ENCODE measurements at places on chromosomes 7 and 10. TPM values are rescaled to one million over a fixed set of nuclear protein-coding genes. Genes with fewer than 3 reads are reported as not detected.

Gene SLC39A12
- total RNA-seq: not detected

Gene MYOZ1
- 18.4 TPM for total RNA-seq

Gene MALRD1
- total RNA-seq: 0.27 TPM

Gene UCN3
- total RNA-seq: not detected

Gene TMEM130
- 19.3 TPM for total RNA-seq

Gene ZNF503
- total RNA-seq: 26.0 TPM

Gene EXOC6
- 7.0 TPM for total RNA-seq

Gene HOXA7
- not detected for total RNA-seq

Gene UPK3B
- total RNA-seq: 0.62 TPM

Gene PON3
- total RNA-seq: not detected

Gene SEMA3E
- total RNA-seq: 5.1 TPM

GRCh38 chr10:75040576-75040975 is 70.9 kb upstream of the SAMD8 start:
- no peak for DNase-seq

DNA sequence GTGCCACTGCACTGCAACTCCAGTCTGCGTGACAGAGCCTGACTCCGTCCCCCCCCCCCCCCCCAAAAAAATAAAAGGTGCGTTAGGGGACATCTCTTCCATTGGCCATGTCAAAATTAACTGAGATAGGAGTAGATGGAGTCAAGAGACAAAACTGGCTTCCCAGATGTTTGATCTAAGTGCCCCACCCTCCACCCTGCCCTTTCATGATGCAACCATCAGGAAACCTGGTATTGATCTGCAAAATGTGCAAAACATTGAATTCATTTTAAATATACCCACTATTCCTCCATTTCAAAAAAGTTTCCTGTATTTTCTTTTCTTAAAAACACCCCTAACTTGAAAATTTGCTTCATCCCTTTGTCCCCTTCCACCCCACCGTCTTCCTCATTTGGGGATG is 17.5 kb downstream of the ARID5B start:
- DNase-seq: no peak

DNA sequence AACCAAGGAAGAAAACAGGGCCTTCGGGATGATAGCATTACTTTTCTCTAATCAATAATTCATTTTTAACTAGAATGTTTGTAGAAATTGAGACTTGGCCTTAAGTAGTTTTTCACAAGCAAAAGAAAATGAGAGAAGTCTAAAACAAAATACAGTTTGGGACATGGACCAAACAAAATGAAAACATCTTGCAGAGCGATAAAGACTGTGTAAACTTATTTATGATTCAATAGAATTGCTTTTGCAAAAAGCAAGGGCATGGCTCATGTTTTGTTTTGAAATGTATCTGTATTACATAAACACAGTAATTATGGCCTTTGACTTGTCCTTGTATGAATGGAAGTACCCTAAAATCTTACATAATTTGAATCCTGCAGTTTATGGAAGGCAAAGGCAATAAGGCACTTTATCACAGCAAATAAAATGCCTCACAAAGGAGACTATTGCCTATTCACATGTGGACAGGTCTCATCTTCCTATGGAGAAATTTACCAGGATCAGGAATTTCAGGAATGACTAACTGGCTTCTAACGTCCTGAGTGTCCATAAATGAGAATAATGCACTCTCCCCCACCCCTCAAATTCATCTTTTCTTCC is 295.2 kb downstream of the PTEN start:
- no peak for DNase-seq

DNA sequence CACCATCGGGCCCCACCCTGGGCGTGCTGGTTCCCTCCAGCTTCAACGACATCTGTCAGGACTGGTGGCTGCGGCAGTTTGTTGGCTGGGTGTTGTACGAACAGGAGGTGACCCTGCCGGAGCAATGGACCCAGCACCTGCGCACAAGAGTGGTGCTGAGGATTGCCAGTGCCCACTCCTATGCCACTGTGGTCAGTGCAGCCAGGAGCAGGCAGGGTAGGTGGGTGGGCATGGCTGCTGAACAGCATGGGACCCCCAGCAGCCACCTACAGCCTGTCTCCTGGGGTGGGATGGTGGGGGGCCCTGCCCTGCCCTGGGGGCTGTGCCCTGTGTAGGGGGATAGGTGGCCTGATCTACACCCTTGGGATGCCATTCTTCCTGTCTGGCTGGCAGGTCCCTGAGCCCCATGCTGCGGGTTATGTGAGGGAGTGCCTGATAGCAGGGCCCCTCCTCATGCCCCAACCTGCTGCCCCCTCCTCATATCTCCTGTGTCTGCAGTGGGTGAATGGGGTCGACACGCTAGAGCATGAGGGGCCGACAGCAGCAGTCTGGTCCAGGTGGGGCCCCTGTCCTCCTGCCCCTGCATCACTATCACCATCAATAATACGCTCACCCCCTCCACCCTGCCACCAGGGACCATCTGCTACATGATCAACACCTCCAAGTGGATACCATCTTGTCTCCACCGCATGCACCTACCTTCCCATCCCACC is 56.9 kb downstream of the ZNF727 start:
- DNase-seq: peak; percentile 65

DNA sequence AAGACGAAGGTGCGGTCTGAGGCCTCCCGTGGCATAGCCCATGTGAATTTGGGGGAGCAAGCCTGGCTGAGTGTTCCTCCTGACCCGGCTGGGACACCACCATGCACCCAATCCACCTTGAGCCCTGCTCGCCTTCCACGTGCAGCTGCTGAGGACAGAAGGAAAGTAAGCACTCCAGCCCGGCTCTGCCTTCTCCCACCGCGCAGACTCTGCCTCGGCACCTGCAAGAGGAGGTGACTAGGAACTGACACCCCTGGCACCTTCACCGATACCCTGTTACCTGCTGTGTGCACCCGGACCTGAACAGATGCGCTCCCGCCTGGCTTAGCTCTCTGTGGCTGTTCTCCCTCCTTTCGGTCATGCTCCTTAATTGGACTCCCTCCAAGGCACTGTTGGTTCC is 57.0 kb upstream of the OPN4 start:
- DNase-seq: no peak

- no peak for DNase-seq
Observed at GRCh38 chr10:120493411-120494312, 36.6 kb downstream of the PLPP4 start.

DNA sequence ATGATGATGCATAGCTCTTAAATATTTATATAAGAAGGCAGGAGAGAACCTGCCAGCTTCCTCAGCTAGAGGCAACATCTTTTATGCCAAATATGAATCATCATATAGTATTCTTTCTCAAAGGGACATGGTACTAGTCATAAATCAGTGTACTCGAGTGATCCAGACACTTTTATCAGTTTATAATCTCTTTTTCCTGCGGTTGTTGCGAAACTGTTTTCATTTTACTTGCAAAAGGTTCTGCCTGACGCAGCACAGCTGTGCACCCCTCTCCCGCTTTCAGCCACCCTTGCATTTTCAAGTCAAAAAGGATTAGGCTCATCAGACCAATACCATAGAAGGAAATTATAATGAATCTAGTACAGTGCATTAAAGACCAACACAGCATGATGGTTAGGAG is 332.3 kb upstream of the PRKCQ start:
- DNase-seq: no peak

DNA sequence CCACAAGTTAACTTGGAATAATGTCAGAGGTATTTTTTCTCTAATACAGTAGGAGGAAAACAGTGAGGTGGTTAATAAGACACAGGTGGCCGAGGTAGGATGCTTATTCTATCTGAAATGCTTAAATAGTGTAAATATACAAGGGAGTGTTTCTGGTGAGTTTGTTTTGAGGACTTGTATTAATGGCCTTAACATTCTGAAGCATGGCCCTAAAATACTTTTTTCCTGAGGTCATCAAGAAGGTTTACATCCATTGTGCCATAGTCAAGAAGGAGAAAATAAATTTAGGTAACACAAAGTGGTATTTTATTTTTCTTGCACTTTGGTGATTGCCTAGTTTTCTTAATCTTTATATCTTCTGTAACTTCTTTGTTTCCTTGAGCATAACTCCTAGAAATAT is 18.8 kb downstream of the GNAI1 start:
- DNase-seq: no peak

- no peak for DNase-seq
Observed at GRCh38 chr7:157474685-157475084, 137.9 kb downstream of the DNAJB6 start.

GRCh38 chr7:17467386-17467945 is 169.0 kb downstream of the AHR start:
- DNase-seq: no peak

GRCh38 chr7:154575497-154575896 is 427.4 kb downstream of the PAXIP1 start:
- no peak for DNase-seq

DNA sequence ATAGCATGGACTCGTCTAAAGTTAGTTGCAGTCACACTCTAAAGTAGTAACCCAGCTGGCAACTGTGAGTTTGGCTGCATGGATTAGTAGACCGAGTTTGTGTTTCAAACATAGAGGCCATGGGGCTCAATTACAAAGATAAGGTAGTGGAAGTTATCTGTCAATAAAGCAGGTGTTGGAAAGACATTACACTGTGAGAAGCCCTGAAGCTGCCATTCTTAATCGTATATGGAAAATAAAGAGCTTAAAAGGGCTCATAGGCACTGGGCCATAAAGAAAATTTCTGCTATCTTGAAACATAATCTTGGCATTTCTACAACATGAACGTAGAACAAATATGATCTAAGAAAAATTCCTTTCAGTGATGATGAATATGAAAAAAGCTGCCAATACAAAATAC is 837.7 kb downstream of the REEP3 start:
- DNase-seq: no peak

DNA sequence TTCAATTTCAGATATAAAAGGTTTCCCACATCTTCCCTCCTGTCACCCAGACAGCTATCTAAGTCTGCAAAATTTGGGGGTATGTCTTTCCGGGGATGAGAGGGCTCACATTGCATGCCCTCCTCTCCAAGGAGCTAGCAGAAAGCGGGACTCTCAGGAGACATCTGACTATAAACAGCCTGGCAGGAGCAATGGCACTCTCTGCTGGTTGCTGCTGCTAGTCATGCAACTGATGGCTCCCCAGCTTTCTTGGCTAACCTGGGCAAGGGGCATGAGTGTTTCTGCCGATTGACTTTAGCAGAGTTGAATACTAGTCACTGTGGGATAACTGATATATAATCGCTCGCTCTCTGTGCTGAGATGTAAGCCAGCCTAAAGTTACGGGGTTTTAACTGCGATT is 12.0 kb downstream of the TBX20 start:
- DNase-seq: no peak

GRCh38 chr7:23895666-23896096 is 185.7 kb downstream of the STK31 start:
- DNase-seq: no peak

DNA sequence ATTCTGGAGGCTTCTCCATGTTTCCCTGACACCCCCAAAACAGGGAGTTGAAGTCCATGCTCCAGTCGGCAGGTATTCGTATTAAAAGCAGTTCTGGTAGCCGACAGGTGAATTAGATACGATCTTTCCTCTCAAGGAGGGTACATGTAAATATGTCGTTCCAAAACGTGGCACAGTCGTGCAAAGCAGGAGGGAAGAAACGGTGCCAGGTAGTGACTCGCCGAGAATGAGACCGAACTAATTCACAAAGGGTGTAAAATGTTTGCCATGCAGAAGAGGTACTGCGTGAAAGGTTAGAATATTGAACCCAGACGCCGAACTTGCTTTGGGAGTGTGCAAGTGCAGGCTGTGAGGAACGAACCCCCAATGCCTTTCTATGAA is 483 bp downstream of the EDRF1 start:
- no peak for DNase-seq

DNA sequence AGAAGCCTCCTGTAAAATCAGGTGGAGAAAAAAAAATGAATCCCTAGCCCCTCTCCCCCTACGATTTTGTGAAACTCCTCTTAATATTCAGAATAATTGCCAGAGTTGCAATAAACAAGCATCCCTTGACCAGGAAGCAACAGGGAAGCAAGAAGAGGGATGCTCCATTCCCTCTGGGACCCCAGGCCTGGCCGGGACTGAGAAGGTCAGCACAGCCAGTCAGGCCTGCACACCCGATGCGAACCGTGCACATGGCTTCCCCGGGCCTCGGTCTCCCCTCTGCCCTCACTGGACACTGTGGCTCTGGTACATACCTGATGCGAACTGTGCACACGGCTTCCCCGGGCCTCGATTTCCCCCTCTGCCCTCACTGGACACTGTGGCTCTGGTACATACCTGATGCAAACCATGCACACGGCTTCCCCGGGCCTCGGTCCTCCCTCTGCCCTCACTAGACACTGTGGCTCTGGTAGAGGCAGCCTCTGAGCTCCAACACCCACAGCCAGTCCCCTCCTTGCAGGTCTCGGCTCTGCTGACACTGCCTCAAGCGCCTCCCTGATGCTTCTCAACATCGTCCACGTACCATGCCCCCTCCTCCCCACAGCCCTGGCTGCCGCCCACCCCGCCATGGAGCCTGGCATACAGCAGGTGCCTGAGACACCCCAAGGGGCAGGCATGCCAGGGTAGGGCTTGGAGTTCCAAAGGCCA is 138.6 kb downstream of the DIP2C start:
- peak; percentile 82 for DNase-seq

All from chondrocyte (in vitro differentiated cells).